ENCODE measurements at places on chromosomes 7 and 10. TPM values are rescaled to one million over a fixed set of nuclear protein-coding genes. Genes with fewer than 3 reads are reported as not detected.

FFAR4 gene
- total RNA-seq, result not detected

SAMD9L gene
- not detected for total RNA-seq

PON1 gene
- not detected for total RNA-seq

CALCR gene
- 4.0 TPM for total RNA-seq

DGKI gene
- 0.14 TPM for total RNA-seq

SHTN1 gene
- 8.5 TPM for total RNA-seq

DNA sequence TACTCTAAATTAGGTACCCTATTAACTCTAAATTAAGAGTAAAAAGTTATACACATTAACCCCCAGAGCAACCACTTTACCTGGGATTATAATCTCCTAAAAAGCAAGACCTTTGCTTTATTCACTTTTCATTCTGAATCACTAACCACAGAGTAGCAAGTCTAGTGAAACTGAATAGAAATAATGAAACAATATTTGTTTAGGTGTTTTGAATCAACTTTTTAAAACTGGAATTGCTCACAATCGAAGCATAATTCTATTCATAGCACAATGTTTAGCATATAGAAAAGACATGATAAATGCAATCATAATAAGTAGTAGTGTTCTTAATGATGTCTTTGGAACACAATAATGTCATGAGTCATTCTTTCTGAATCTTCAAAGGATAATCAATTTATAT lies 37.0 kb upstream of the CASD1 start:
- DNase-seq, result no peak

- no peak for DNase-seq
These were observed 68.7 kb downstream of the EGFR start for GRCh38 chr7:55087521-55087961.

DNA sequence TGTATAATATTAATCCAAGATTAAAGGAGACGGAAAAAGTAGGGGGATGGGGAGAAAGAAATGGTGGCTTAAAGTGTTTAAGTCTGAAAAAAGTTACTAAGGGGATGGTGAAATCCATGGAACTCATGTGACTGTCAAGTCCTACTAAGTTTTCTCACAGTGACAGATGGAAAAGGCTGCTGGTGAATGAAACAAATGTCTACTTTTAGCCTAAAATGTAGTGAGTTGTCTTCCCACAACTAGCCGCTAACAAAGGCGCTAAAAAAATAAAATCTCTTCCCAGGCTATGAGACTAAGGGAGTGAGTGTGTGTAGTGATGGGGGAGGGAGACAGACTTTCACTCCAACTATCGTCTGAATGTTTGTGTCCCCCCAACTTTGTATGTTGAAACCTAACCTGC lies 12.6 kb downstream of the VIM start:
- no peak for DNase-seq

- no peak for DNase-seq
These were observed at the start of gene HIP1 for GRCh38 chr7:75738604-75738974. Gene HIP1, minus strand, starts transcription at chr7:75738941. Its CDS starts 21 bp downstream, at chr7:75738920.

DNA sequence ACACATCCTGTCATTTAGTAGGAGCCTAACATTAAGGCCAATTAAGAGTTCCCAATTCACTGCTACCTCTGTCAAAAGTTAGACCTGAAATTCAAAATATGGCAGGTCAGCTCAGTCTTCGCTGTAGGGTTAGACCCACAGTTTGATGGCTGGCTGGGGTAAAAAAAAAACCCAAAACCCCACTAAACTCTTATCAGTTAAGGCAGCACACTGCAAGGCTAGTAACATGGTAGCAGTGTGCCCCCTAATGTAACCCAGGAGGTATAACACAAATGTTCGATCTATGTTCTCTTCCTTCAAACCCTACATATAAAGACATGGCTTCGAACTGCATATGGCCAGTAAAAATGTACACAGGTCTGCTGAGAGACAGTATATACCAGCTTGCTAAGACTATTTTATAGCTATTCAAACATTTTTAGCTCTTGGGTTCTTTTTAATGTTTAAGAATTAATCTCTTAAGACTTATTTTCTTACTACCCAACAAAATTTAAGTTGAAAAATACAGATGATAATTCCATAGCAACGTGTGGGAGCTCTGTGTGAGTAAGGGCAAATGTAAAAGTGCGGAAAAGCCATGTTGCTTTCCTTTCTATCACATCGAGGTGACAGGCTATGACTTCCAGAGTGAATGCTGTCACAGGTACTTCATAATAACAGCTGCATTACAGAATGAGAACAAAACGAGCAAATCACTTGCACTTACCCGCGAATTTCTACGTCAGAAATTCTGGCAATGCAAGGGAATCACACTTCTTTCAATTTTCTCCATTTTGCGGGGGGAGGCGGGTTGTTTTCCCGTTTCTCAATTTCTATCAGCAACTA lies 168.4 kb upstream of the IMMP2L start:
- peak; percentile 45 for DNase-seq

All from H7 (cell line).